Psoas muscle (tissue), 8 donors: ENCODE measurements at places on chromosomes 13 and 19. TPM values are rescaled to one million over a fixed set of nuclear protein-coding genes. Genes with fewer than 3 reads are reported as not detected.

GRCh38 chr13:26562512-26562890 is 5.0 kb downstream of the WASF3 start:
- DNase-seq: no peak

DNA sequence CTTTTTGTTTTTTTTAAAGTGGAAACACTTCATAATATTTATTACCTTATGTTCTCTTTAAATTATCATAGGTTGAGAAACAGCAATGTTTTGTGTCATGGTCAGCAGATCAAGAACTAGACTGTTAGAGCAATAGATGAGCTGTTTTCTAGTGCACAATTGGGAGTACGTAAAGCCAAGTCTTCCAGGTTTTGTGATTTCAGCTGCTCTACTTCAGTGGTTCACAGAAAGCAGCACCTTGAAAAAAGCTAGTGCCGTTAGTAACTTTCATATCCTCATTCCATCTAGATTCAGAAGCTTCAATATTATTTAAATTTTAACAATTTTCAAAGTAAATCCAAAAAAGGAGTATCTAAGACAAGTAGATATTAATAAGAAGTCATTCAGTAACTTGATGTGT is 1.9 kb downstream of the GPR18 start:
- no peak for DNase-seq

- DNase-seq: peak; percentile 74
These were observed 182.6 kb upstream of the IRS2 start for GRCh38 chr13:109968876-109969577.

DNA sequence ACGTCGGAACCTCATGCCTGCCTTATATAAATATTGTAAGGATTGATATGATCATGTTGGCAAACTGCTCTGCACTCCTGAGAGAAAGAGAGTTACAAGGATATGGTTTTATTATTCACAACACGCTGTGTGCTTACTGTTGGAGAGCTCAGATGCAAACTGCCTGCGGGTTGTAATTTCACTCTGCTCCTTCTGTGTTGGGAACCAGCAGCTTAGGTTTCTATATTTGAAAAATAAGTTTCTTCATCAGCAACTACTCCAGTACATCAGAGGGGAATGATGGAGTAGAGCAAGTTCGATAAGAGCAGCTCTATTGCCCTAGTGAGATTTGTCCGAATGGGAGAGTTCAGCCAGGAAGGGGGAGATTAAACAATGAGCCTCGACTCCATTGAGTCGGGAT is 106.9 kb upstream of the UBL3 start:
- no peak for DNase-seq

IGFL2 gene
- not detected for total RNA-seq

TTC9B gene
- not detected for total RNA-seq

SOX1 gene
- total RNA-seq: not detected
